ENCODE measurements at places on chromosomes 7 and 10. TPM values are rescaled to one million over a fixed set of nuclear protein-coding genes. Genes with fewer than 3 reads are reported as not detected.

The FAM241B gene
- 10.1 TPM for total RNA-seq

The ITPRID1 gene
- total RNA-seq: 8.6 TPM

- no peak for DNase-seq
Measured at GRCh38 chr7:55060636-55061022, 41.8 kb downstream of the EGFR start.

GRCh38 chr7:72080341-72080766 lies 331.8 kb downstream of the CALN1 start:
- DNase-seq: no peak

DNA sequence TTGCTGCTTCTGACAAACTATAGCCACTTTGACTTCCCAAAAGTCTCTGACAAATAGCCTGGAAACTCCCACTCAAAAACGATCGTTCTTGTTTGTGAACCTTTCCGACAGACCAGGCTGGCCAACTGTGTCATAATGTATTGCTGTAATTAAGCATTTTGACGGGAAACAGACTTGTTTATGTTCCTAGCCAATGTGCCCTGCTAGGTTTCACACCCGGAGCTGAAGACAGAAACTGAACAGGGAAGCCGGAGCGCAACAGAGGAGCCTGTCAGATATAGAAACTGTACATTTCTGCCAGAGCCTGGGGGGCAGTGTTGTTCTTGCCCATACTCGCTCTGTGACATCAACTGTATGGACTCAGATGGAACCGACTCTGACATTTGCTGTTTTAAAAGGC lies 55.3 kb upstream of the C7orf33 start:
- DNase-seq: no peak
